ENCODE measurements at places on chromosomes 12 and 14.
A peak's percentile ranks its signal among the peaks of the same experiment; 100 is the strongest.

DNA sequence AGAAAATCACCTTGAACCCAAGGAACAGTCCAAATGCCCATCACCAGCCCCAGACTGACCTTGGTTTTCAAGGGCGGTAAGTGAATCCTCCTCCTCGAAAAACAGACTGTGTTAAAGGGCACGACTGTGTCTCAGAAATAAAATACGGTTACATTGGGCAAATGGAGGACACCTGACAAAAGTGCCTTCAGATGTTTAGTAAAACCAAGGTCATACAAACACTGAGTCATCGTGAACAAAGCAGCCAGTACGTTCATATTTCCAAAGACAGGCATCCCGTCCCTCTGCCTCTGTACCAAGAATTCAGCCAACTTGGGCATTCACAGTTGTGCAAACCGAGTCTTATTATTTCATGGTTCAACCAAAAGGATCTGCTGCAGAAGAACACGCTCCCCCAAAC is 25.9 kb downstream of the FOXN3 start:
- DNase-seq, result no peak

DNA sequence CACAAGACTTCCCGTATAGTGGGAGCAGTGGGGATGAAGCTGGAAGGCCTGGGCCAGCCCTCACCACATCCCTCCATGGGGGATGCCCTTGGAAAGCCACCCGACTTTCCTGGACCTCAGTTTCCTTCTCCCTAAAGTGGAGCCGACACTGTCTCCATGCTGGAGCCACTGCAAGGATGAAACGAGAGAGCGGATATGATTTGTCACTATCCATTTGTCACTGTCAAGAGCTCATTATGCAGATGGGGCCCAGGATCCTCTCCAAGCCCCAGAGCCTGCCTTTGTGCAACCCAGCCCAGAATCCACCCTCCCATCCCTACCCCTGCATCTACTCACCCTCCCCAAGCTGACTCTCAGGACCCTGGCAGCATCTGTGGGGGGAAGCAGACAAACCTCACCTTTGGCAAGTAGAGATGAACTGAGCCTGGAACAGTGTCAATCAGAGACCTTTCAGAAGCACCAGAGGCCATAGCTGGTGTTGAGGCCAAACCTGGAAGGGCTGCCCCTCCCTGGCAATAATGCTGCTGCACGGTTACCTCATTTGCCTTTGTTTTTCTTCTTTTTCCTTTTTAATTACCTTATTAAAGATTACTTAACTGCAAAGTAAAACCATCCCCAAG is 287.7 kb upstream of the RTL1 start:
- no peak for DNase-seq

DNA sequence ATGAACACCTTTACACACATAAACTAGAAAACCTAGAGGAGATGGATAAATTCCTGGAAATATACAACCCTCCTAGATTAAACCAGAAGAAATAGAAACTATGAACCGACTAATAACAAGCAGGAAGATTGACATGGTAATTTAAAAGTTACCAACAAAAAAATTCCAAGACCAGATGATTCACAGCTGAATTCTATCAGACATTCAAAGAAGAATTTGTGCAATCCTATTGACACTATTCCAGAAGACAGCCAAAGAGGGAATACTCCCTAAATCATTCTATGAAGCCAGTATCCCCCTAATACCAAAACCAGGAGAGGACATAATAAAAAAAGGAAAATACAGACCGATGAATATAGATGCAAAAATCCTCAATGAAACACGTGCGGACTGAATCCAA is 102.6 kb upstream of the KRR1 start:
- DNase-seq, result no peak

DNA sequence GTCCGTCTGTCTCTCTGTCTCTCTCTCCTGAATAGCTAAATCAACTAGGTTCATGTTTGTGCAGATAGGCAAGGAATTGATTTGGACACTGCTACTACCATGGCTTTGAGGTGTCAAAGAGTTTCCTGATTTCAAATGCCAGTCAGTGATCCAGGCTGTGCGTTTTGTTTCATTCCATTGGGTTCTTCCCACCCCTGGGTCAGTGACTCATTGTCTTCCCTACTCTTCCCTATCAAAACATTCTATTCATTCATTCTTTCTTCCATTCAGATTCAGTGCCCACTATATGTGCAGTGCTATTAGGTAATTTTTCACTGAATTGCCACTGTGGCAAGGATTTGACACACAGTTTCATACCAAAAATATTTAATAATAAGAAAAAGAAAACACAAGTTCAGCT is 50.4 kb downstream of the RPH3A start:
- no peak for DNase-seq

GRCh38 chr14:71414631-71415403 is 507.6 kb downstream of the PCNX1 start:
- DNase-seq, result no peak

DNA sequence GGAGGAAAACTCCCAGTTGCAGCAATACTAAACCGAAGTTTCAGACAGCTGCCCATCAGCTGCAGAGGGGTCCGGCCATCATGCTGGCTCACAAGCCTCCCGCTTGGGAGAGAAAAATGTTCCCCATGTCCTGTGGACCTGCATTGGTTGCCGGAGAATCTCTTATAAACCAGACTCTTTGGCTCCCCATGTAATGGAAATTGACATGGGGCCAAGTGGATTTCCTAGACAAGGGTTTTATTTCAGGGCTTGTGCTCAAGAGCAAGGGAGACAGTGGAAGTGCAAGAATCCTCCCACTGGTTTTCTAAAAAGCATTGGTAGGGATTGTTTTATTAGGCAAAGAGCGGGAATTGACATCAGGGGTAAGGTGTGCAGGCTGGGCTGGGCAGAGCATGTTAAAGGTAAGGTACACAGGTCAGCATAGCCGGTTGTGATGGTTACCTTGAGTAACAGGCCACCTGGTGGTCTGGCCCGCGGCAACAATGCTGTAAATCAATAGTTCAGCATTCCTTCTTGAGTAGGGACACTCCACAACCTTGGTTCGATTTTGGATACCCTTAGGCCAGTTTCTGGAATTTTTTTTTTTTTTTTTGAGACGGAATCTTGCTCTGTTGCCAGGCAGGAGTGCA is 135.4 kb downstream of the UNC79 start:
- DNase-seq, result no peak

- no peak for DNase-seq
Measured at GRCh38 chr12:69324797-69325466, 23.2 kb upstream of the LYZ start.

DNA sequence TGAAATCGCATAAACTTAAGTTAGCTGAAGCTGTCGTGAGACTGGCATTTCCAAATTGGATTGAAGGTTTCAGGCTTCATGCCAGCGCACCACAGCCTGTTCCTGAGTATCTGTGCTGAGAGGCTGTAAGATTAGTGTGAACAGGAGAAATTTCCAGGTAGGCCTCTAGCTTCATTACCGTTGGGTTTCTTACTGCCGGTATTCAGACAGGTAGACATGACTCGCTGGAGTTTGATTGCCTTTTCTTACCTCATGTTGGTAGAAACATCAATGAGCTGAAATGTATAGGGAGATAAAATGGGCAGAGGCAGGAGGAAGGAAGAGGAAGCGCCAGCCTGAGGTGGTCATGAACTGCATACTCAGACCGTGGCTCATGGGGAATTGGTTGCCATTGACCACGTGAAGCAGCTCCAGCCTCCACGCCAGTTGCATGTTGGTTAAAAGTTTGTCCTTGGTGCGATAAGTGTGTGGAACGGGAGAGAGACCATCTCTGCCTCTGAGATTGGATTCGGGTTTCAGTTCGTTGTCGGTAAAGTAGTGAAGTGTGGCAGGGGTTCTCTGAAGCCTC is 42.3 kb upstream of the MMP17 start:
- no peak for DNase-seq

DNA sequence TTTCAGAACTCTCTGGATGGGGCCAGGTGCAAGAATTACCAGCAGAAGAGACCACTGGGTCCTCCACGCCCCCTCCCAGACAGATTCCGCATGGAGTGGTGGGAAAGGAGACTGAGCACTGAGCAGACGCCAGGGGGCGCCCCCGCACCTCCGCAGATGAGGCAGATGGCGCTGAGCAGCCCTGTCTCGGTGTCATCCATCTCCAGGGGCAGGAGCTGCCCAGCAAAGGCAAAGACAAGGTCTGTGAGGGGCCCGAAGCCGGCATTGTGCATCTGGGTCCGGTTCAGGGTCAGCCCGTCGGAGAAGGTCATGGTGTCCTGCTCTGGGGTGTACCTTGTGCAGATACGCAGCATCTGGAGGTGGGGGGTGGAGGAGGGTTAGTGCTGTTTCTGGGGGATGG is 6.3 kb upstream of the ITGB7 start:
- peak; percentile 76 for DNase-seq

- DNase-seq, result no peak
Measured at GRCh38 chr14:98819867-98820206, 452.2 kb downstream of the BCL11B start.

DNA sequence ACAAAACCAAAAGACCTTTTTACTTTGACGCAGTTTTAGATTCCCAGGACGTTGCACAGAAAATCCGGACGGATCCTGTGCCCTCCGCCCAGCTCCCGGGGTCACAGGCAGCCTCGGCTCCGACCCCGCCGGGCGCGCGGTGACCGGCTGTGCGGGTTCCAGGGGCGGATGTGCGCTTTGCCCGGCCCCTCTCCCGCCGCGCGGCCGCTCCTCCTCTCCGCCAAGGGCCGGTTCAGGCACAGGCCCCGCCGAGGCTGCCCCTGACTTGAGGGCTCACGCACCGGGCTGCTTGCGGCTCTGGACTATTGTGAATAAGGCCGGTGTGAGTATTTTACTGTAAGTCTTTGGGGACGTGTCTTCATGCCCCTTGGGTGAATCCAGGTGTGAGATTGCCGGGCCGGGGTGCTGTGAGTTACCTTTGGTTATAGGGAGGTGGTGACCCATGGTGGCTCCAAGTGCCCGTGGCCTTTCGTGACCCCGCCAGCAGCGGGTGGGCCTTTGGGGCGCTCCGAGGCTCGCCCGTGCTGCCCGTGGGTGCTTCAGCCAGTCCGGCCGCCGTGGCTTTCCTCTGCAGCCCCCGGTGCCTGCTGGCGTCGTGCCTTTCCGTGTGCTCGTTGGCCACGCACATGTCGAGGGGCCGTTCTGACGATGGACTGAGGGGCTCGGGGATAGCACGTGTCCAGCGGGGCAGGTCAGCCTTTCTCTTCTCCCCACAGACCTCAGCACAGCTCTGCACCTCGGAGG is 45.9 kb downstream of the NOC4L start:
- no peak for DNase-seq

GRCh38 chr12:65854629-65855028 is 30.3 kb downstream of the HMGA2 start:
- no peak for DNase-seq

DNA sequence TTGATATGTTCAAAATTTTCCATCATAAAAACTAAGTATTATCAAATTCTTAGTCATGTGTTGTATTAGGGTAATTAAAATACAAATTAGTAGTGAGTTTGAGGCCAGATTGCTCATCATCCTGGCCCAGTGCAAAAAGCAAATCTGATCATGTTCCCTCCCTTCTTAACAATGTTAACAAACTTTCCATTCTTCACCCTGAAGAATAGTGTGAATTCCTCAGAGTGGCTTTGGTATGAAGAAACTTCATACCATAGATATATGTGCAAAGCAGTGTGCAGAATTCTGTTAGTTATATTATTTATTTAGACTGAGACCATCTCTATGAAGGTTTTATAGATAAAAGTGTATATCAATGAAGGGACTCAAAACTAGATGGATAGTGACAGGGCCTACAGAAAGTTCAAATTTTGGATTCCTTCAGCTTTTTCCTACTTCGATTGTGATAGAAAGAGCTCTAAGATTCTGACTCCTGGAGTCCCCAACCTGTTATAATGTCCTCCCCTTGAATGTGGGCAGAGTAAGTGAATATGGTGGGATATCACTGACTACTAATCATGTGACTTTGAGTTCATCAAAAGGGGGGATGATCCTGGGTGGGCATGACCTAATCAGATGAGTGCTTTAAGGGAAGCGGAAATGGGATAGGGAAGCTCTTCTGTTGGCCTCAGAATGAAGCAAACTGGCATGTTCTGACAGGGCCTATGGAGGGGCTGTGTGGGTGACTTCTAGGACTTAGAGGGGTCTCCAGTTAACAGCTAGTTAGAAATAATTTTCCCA is 271.4 kb downstream of the BTG1 start:
- DNase-seq, result no peak

DNA sequence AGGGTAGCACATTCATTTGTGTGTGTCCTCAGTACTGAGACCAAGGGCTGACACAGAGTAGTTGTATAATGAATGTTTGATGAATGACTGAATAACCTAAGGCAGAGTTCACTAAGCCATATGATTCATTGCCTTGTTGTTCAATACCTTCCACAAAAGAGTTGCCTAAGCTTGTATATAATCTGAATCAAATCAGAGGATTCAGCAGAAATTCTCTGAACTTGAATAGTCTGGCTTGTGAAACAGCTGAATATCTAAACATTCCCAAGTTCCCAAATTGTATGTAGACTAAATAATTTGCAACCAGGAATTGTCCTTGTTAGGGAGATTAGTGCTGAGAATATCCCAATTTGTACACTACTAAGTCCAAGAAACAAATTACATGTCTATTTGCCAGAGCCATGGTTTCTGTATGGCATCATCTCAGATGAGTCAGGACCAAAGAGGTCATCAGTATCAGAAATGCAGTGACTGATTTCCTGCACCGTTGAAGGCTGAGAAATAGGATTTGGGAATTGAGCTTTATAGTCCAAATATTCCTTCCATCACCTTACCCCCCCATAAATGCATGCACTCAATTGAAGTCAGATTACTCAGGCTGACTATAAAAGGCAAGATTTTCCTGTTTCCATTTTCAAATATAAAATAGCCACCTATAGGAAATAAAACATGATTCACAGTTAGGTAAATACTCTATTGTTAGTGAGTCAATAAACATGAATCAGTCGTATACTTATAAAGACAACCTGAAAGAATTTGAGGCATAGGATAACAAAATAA is 168.7 kb downstream of the PHLDA1 start:
- DNase-seq, result no peak

GRCh38 chr12:50297996-50298395 is 14.7 kb upstream of the LIMA1 start:
- no peak for DNase-seq

DNA sequence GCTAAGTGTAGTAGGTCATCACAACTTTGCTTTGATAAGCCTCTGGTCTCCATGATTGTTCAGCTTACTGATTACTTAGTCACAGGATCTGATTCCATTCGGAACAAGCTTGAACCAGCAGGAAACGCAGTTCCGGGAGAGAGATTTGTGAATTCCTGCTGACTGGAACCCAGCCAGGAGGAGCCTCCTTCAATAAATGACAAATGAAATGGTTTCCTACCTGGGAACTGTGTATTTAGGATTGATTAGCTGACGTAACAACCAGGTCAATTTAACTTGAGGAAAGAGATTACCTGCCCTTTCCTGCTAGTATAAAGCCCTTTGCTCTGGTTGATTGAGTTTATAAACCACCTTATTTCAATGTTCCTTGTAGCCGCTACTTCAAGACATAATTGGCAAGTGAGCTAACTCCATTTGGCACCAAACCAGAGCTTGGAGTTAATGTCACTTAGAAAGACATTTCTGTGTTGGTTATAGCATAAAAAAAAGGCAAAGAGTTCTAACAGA is 35.1 kb upstream of the KCNH3 start:
- DNase-seq, result no peak

- no peak for DNase-seq
Measured at GRCh38 chr14:38696925-38697324, 406.1 kb downstream of the SEC23A start.

- no peak for DNase-seq
Measured at GRCh38 chr14:33309106-33309505, 370.4 kb downstream of the NPAS3 start.

Data from activated T-helper 1 cell treated with anti-CD3 and anti-CD28 coated beads, Interleukin-2, amount 50 U/mL, for 16 hours (primary cell).